Activated CD4-positive, alpha-beta T cell treated with anti-CD3 and anti-CD28 coated beads for 36 hours (primary cell): ENCODE measurements at places on chromosomes 2 and 18. TPM values are rescaled to one million over a fixed set of nuclear protein-coding genes. Genes with fewer than 3 reads are reported as not detected.

DNA sequence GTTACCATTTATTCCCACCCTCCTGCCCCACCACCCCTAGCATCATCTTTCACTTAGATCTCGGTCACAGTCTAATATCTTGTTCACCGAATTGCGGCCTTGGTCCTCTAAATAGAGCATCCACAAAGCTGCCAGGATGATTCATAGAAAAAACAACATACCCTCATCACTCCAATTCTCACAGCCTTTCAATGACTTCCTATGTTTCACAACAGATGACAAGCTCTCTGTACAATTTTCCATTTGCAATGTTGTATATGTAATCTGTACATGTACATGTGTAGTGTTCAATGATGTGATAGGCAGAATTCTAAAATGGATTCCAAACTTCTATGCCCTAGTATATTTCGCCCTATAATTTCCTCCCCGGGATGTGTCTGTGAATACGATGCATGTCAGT, 675.6 kb upstream of the CELF4 start:
- no peak overlapping the region for H3K4me3 ChIP-seq
- DNase-seq, result no peak
- no peaks in the 10 kb centered on the region for H3K27me3 ChIP-seq

GRCh38 chr18:29084120-29084519, 907.2 kb upstream of the CDH2 start:
- DNase-seq, result no peak
- H3K27me3 ChIP-seq, result no peaks in the 10 kb centered on the region
- no peaks in the 10 kb centered on the region for H3K36me3 ChIP-seq
- H3K4me3 ChIP-seq, result no peak overlapping the region
- no peak overlapping the region for H3K27ac ChIP-seq

GRCh38 chr2:86305195-86305914, 32.1 kb downstream of the REEP1 start:
- no peak for DNase-seq
- no peaks in the 10 kb centered on the region for H3K36me3 ChIP-seq
- peaks cover 8% of the 10 kb centered on the region for H3K27me3 ChIP-seq
- H3K4me3 ChIP-seq, result no peak overlapping the region

DNA sequence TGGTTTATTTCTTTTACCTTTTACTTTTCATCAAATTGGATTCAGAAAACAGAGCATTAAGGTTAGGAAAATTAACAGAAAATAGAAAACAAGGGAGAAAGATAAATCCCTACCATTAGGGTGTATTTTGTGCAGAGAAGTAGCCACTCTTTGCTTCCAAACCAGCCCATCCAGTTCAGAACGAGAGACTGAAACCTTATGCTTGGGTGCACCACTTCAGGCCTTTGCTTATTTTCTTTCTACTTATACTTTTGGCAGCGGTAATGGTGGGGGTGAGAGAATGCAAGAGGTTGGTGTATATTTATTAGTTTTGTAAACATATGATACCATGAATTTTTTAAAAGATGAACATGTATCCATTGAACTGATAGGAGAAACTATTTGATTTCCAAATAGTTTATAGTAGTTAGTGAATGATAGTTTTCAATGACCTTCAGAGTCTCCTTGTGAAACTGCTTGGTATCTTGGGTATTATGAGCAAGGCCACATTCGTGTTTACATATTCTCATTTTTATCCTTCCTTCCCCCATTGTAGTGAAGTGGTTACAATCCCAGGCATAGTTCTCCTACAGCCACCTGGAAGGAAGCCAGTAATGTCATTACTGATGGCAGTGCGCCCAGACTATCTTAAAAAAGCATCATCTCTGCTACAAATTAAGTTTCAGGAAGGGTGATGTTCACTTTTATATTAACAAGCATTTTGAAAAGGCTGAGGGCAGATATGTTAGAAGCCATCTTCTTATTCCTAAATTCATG, 60.8 kb downstream of the MFSD6 start:
- H3K4me1 ChIP-seq, result peaks cover 51% of the 10 kb centered on the region
- DNase-seq, result no peak
- no peak overlapping the region for H3K4me3 ChIP-seq
- peaks cover 46% of the 10 kb centered on the region for H3K36me3 ChIP-seq
- no peak overlapping the region for H3K27ac ChIP-seq

DNA sequence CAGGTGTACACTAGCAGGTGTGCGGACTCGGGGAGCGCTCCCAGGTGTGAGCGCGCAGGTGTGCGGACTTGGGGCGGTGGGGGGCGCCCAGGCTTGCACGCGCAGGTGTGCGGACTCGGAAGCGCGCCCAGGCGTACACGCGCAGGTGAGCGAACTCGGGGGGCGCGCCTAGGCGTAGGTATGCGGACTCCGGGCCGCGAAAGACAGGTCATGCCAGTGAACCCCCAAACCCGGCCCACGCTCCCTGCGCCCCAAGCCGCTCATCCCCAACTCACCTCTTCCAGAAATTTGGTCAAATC, 342 bp downstream of the CYB5A start:
- no peak for DNase-seq
- H3K4me1 ChIP-seq, result peaks cover 6% of the 10 kb centered on the region
- H3K36me3 ChIP-seq, result peaks cover 2% of the 10 kb centered on the region
- H3K27me3 ChIP-seq, result no peaks in the 10 kb centered on the region

DNA sequence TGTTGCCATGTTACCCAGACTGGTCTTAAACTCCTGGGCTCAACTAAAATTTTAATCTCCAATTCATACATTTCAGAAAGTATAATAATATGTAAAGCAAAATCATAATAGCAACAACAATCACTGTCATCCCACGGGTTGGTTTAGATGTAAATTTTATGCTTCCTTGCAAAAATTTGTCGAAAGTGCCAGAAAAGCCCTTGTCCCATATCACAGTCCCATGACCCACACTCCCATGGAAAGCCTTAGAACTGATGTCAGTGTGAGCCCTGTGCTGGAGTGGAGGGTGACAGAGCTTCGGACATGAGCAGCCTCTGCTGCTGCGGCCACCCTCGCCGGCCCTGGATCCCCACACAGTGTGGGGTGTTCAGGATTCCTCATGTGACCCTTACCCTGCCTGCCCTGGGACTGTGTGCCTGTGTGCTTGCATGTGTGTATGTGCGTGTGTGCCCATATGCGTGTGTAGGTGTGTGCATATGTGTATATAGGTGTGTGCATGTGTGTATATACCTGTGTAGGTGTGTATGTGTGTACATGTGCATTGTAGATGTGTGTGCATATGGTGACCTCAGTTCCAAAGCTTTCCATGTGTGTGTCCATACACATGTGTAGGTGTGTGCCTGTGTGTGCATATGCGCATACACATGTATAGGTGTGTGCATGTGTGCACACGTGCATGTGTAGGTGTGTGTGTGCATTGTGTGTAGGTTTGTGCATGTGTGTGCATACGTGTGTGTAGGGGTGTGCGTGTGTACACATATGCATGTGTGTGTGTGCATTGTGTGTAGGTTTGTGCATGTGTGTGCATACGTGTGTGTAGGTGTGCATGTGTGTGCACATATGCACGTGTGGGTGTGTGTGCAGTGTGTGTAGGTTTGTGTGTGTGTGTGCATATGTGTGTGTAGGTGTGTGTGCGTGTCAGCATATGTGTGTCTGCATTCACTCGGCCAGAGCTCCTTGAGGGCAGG, 65.1 kb downstream of the HPCAL1 start:
- H3K27ac ChIP-seq, result no peak overlapping the region
- H3K36me3 ChIP-seq, result peaks cover 2% of the 10 kb centered on the region
- no peak for DNase-seq
- H3K4me3 ChIP-seq, result no peak overlapping the region
- peaks cover 39% of the 10 kb centered on the region for H3K4me1 ChIP-seq

The SERPINB2 gene
- total RNA-seq, result not detected

The STAT4 gene
- total RNA-seq, result 48.8 TPM
